ENCODE measurements at places on chromosomes 16 and 17.

GRCh38 chr16:50284131-50284911 lies 18.0 kb downstream of the ADCY7 start:
- no peak for DNase-seq

GRCh38 chr17:46737326-46737725 lies 81.2 kb downstream of the WNT3 start:
- DNase-seq, result no peak

DNA sequence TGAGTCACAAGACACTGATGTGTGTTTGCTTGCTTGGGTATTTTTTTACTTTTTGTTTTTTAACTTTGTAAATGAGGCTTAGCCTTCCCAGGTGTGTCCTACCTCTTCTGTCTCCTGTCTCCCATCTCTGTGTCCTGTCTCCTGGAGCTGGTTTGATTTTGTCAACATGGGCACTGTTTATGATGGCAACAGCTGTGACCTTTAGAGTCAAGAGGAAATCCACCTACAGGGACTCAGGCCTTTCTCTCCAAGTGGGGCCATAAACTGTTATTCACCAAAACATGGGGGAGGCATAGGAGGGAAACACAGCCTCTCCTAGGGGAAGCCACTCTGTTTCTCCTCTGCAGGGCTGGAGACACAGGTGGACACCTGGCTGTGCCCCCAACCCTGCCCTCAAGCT lies 13.1 kb upstream of the PLCG2 start:
- DNase-seq, result no peak

GRCh38 chr16:85924675-85925074 lies 25.7 kb downstream of the IRF8 start:
- no peak for DNase-seq

DNA sequence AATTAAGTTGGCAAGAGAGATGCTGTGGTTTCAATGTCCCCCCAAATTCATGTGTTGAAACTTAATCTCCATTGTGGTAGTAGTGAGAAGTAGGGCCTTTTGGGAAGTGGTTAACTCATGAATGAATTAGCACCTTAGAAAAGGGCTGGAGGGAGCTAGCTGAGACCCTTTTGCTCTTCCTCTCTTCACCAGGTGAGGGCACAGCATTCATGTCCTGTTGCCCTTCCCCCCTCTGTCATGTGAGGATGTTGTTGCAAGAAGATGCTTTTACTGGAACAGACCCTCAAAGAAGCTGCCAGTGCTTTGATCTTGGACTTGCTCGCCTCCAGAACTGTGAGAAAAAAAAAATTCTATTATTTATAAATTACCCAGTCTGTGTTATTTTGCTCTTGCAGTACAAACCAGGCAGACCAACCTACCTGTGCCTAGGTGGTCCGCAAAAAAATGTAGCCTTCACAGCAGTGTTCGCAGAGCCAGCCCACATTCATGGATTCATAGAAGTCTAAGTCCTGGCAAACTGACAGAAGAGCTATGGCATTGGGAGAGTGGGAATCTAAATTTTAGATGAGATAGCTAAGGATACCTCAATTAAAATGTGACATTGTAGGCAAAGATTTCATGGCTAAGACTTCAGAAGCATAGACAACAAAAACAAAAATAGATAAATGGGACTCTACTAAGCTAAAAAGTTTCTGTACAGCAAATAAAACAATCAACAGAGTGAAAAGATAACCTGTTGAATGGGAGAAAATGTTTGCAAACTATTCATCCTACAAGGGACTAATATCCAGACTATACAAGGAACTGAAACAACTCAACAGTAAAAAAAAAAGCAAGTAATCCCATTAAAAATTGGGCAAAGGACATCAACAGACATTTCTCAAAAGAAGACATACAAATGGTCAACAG lies 32.0 kb upstream of the ABCA5 start:
- peak; percentile 17 for DNase-seq

DNA sequence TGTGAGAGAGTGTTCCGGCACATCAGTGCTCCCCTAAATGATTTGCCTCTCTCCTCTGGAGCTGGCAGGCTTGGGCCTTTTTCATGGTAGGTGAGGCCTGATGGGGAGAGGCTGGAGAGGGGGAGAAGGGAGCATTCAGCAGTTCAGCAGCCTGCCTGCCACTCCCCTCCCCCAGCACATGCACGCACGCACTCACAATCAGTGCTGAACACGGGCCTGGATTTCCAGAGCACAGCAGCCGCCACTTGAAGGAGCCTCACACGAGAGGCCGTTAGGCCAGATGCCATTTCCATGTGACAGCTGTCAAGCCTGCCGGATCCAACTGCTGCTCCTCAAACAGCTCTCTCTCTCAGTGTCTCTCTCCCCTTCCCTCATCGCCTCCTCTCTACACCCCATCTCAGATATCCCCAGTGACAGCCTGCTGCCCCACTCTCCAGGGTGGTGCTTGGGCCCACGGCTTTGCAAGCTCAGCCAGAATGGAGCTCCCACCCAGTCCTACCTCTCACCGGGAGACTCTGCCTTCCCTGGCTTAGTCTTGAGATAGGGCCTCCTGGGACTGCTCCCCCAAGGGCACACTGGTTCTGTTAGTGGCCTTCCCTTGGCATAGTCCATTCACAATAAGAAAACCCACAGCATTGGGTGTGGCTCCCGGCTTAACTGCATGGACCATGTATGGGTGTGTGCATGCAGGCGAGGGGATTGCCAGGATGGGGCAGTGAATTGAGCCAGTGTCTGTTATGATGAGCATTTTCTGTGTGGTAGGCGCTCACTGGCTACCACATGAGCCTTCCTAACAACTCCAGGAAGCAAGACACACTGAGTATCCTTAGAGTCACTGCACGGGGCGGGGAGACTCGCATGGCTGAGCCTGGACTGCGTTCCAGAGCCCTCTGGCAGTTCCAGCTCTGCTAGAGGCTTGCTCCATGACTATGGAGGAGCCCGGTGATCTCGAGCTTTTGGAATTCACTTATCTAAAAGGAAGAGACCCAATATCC lies 226.2 kb downstream of the CCDC182 start:
- DNase-seq, result peak; percentile 13

GRCh38 chr16:86569701-86570447 lies 3.2 kb downstream of the FOXC2 start:
- no peak for DNase-seq

DNA sequence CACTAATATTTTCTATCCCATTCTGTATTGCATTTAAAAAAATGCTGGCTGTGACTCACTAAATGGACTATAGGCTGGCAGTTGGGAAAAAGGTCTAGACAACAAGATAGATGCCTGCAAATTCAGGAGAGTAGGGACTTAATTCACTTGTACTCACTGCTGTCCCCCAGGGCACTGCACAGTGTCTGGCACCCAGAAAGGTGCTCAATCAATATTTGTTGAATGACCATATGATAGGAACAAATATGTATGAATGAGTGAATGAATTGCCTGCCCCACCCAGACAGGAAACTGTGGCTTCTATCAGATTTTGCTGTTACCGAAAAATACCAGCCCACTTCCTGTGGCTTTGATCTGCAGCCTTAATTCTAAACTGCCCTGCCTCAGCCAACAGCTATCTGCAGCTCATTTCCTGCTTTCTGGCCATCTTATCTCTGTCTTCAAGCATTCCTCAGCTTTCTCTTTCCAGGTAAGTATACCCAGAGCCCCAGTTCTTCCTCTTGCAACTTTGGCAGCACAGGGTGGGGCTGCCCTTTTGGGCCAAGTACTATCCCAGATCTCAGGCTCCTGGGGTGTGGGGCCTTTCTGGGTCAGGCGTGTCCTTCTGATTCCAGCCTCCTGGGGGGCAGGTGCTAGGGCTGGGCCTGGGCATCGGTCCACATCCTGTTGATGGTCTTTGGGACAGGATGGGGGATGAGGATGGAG lies 15.3 kb upstream of the TNS4 start:
- DNase-seq, result peak; percentile 75

DNA sequence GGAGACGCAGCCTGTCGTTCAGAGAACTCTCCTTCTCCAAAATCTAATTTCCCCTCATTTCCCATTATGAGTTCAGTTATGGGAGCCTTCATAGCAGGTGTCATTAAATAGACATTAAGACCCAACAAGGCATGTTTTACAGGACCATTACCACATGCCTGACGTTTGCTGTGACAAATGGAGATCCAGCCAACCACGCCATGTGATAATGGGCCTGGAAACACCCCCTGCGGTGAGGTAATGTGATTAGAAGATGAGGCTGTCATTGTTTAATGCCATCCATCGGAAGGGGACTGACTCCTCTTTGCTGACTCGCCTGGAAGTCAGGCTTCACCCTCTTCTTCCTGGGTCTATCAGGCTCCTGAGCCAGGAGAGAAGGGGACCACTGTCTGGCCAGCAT lies 76.9 kb downstream of the WSCD1 start:
- DNase-seq, result no peak

GRCh38 chr17:8185582-8186445 lies 4.2 kb downstream of the BORCS6 start:
- DNase-seq, result peak; percentile 80

DNA sequence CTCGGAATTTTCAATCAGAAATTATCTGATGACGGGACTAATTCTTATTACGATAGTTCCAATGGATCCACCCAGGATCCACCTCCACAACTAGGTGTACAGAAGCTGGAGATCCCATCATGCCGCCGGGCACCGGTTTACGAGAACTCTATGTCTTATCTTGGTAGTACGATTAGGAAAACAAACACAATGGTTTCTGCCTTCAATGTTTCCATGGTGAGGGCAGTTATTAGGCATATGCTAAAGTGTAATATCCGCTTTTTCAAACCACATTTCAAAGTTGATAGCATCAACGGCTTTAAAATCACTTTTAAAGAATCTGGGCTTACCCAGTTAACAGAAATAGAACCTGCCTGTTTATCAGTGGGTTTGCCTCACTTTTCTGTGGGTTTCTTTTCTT lies 705.7 kb downstream of the MAF start:
- DNase-seq, result no peak

- no peak for DNase-seq
These were observed 690.4 kb upstream of the RBFOX1 start for GRCh38 chr16:6642271-6642670.

- DNase-seq, result peak; percentile 50
These were observed 3.2 kb upstream of the SAMD14 start for GRCh38 chr17:50133028-50133768.

DNA sequence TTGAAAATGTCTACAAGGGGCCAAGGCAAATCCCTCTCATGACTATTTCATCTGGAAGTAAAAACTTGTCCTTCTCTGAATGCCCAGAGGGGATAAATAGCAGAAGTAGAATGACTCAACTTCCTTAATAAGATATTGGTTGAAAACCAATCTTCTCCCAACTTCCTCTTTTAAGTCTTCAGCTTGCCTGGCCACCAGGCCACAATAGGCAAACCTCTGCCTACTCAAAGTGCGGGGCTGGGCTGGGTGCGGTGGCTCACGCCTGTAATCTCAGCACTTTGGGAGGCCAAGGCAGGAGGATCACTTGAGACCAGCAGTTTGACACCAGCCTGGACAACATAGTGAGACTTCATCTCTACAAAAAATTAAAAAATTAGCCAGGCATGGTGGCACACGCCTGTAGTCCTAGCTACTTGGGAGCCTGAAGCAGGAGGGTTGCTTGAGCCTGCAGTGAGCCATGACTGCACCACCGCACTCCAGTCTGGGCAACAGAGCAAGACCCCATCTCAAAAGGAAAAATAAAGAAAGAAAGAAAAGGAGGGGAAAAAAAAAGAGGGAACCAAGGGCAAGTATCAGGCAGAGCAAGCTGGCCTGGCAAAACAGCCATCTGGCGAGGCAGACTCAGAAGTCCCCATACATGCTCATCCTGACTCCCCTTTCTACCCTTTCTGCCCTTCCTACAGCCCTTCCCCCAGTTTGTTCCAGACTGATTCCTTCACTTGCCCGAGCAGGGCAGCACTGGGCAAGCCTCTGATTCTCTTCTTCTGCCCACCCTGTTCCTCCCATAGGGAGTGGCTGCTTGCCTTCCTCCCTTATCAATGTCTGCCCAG lies 20.6 kb downstream of the MAP3K14 start:
- DNase-seq, result no peak

GRCh38 chr16:5020551-5020950 lies 13.2 kb downstream of the NAGPA start:
- DNase-seq, result no peak

GRCh38 chr16:87515475-87516330 lies 22.9 kb upstream of the ZCCHC14 start:
- no peak for DNase-seq

DNA sequence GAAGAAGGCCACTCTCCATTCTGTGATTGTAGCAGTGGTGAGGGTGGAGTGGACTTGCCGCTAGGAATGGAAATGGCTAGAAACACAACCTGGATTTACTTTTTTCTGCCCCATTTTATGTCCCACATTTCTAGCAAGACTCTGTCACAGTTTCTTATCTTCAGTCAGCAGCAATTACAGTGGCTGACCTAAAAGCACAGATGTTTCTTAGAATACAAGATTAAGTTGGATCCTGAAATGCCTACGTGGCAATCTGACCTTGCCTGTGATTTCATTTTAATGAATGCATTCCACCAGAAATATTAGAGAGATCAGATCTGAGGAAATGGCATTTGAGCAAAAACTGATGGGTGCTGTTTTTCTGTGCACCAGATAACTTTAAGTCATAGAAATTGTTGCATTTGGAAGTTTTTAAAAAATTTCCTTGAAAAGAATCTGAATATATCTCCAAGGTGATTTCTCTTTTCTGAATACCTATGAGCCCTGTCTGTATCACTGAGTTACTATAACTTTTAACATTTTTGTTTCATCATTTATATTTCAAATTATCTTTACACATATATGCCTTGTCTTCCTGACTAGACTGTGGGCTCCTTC lies 5.4 kb downstream of the HEATR3 start:
- DNase-seq, result no peak

- DNase-seq, result no peak
These were observed 201.5 kb upstream of the AXIN2 start for GRCh38 chr17:65762973-65763372.

GRCh38 chr17:79804856-79805696 lies 8.2 kb upstream of the CBX8 start:
- DNase-seq, result no peak

DNA sequence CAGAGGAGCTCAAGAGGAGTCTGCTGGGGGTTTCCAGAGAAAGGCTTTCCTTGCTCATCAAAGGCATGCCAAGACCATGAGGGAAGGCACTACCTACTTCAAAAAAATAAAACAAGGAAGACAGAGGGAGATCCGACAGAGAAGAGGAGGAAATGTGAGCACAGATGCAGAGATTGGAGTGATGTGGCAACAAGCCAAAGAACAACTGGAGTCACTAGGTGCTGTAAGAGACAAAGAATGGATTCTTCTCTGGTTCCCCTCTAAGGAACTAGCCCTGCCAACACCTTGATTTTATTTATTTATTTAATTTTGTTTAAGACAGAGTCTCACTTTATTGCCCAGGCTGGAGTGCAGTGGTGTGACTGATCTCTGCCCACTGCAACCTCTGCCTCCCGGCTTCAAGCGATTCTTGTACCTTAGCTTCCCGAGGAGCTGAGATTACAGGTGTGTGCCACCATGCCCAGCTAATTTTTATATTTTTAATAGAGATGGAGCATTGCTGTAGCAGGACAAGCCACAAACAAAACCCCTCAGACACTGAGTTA lies 13.8 kb upstream of the ACSF2 start:
- no peak for DNase-seq

- no peak for DNase-seq
These were observed 135.6 kb downstream of the BANP start for GRCh38 chr16:88086571-88087516.

Measured in HT-29 (cell line).